ENCODE measurements at places on chromosomes 12 and 14. TPM values are rescaled to one million over a fixed set of nuclear protein-coding genes. Genes with fewer than 3 reads are reported as not detected.

- DNase-seq: no peak
Measured at GRCh38 chr14:75634848-75635247, 25.8 kb downstream of the ERG28 start.

DNA sequence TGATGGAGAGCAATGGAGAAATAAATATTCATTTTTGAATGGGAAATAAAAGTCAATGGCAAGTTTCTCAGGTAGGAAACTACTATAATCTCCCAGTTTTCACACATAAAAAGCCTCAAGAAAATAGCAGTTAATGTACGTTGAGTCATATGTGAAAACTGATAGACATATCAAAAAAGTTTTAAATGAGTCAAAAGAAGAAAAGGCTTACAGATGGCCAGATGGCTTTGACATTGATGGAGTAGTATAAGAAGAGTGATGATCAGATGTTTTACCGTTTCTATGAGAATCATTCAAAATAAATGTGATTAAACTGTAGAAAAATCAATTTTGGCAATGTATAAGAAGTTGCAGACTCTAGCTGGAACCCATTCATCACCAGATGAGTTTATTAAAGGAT lies 97.8 kb downstream of the LLPH start:
- no peak for DNase-seq

- DNase-seq: no peak
Measured at GRCh38 chr12:107467716-107468115, 217.9 kb upstream of the PWP1 start.

DNA sequence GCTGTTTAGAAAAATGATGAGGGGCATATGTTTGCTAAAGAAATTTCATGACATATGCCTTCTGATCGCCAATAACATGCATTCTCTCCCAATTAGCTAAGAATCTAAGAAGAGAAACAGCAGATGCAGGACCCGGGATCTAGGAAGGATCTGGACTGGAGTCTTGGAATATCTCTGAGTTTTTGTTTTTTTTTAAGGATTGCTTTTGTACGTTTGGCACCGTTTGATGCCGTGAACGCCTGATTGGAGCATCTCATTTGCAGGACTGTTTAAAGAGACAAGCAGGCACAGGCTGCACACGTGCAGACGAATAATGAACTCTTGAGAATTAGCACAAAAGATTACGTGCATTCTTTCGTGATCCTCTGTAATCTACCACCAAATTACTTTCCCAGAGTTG lies 13.6 kb downstream of the EML1 start:
- no peak for DNase-seq

DNA sequence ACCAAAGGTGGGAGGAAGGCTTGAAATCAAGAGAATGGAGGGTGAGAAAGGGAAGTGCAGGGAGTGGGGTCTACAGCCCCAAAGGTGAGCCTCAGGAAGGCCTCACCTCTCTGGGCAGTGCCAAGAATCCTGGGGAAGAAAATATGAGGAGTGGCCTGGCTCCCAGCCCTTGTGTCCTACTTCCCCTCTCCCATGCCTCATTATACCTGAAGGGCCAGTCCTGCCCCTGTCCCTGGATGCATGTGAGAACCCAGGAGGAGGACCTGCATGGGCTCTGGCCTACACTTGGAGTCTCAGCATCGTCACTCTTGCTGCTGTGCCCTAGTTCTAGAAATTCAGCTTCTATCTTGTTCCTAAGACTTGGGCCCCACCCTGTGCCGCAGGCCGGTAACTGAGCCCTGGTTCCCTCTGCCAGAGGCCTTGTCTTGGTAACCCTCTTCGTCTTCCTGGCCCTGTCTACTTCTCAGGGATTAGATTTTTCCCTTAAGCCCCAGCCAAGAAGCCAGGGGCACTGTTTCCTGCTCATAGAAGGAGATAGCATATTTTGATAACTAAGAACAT lies 10.9 kb upstream of the MYH7 start:
- DNase-seq: no peak

DNA sequence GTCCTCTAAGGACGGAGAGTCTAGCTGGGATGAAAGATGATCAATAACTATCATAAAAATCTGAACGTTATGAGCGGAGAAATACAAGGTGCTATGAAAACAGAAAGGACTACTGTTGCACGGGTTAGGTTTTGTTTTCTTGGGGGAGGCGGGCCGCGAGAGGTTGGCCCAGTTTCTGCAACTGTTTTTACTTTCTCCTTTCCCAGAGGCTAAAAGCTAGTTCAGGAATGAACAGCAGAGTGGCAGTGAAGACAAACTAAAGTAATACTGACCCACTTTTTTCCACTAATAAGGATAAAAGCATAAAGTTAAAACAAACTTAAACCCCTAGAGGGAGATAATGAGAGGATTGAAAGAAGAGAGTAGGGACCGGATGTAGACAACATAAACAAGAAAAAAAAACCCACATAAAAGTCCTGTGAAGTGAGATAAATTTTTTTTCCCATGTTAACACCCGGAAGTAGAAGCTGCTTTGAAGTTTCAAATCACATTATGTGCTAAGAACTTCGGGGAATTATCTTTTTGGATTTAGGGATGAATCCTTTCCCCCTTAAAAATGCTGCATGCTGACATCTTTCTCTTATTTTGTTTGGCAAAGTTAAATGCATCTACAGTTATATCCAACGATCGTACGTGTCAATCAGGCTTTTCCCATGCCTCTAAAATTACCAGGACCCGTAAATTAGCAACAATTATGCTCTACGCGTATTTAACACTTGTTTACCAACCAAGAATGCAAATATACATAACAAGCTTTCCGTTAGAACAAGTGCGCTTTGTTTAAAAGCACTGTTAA lies 1.0 kb upstream of the CDK17 start:
- DNase-seq: peak; percentile 32

- no peak for DNase-seq
Measured at GRCh38 chr14:64563696-64564095, 13.9 kb downstream of the PPP1R36 start.

DNA sequence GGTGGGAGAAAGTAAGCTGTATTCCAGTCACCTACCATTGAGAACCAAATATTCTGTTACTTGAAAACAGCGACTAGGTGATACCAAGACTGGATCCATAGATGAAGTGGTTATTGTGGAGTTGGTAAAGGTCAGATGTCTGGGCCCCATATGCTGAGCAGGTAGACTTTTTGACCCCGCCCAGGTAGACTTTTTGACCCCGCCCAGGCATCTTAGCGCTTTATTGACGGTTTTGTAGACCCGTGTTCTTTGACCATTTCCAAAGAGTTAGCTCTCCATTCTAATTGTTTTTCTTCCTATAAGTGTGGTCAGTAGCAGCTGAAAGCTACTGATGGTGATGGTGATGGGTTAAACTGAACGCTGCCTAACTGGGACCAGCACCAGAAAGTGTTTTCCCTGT lies 61.6 kb downstream of the SLC8A3 start:
- no peak for DNase-seq

- DNase-seq: no peak
Measured at GRCh38 chr14:84131924-84132323, 1398.0 kb upstream of the FLRT2 start.

GRCh38 chr14:95784137-95784536 lies 70.2 kb upstream of the TCL1A start:
- DNase-seq: no peak

The TUBA1C gene
- 43.4 TPM for total RNA-seq

The LGMN gene
- 108 TPM for total RNA-seq

The IL22 gene
- total RNA-seq: not detected

The DERA gene
- total RNA-seq: 21.4 TPM
